ENCODE measurements at places on chromosomes 7 and 10.

GRCh38 chr7:30802812-30803211 lies 31.6 kb downstream of the MINDY4 start:
- DNase-seq = no peak

GRCh38 chr7:107169120-107170050 lies 582 bp downstream of the HBP1 start:
- peak; percentile 78 for DNase-seq

DNA sequence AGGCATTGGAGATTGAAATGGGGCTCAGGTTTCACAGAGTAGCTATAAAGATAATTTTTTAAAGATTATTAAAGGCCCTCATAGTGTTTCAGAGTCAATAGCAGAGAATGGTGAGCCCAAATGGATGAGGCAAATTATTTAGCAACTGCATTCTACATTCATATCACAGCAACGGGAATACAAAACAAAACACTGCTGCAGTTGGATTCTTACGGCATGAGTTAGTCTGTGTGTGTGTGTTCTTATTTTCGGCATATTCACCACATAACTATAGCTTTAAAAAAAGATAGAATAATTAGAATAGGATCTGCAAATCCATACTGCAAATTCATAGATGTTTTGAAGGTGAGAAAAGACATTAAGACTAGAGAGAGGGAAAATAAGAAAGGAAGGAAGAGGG lies 66.0 kb downstream of the SUGCT start:
- no peak for DNase-seq

DNA sequence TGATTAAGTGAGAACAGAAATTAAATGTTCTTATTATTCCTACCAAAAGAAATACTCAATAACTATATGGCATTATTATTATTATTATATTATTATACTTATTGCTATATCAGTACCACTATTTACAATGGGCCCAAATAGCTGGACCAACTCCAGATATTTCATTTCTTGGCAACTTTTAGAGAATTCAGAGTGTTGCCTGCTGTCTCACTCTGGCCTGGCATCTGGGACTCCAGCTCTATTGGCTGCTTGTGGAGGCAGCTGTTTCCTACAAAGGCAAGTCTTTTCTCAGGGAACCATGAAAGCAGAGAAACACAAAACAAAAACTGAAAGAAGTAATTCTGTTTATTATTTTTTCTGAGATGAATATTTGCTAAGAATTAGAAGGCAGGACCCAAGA lies 105.1 kb upstream of the SORCS1 start:
- no peak for DNase-seq

GRCh38 chr10:127313996-127314700 lies 117.8 kb upstream of the INSYN2A start:
- no peak for DNase-seq

DNA sequence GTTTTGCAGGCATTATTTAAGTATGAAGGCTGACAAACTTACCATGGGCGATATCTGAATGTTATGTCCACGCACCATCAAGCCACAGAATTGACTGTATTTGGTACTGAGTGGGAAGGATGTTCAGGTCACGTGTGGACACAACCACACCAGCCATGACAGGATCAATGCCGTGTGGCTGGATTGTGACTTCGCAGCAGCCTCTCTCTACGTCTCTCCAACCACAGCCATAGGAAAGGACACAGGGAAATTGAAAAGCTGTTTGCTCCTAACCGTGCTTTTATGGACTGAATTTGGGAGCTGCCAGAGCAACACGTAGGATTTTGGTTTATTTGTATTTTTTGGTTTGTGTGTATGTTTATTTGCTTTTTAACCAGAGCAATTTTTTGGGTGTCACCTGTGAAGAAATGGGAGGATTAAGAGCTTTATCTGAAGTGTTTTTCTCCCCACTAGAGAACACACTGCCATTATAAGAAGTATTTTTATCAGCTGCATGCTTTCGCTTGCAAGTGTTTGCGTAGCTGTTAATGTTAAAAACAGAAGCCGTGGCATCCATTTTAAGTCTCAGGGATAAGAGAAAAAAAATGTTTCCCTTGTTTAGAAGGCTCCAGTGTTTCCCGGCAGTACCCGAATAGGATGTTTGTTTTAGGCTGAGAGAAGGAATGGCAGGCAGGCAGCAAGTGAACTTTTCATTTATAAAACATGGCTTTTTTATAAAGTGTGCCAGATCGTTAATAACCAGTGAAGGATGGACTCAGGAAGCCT lies 401.1 kb upstream of the NFE2L3 start:
- no peak for DNase-seq

- DNase-seq = no peak
Measured at GRCh38 chr10:14656052-14656730, 118.5 kb downstream of the FAM107B start.

GRCh38 chr10:47401874-47402640 lies 18.0 kb upstream of the ZNF488 start:
- no peak for DNase-seq

DNA sequence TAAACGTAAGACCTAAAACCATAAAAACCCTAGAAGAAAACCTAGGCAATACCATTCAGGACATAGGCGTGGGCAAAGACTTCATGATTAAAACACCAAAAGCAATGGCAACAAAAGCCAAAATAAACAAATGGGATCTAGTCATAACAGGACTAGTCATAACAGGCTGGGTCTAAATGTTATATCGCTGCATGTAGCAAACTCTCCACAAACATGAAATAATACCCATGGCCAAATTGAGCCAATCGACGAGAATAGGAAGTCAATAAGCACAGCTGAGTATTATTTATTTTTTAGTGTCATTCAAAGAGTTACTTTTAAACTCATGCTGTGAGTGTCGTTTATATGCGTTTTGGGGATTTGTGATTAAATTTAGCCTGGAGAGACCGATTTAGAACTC lies 225.1 kb downstream of the TFEC start:
- no peak for DNase-seq

- peak; percentile 72 for DNase-seq
Measured at GRCh38 chr10:113679463-113680189, at the start of gene CASP7. Gene CASP7, plus strand, starts transcription at chr10:113679912. Its CDS starts 17,582 bp downstream, at chr10:113697494.

DNA sequence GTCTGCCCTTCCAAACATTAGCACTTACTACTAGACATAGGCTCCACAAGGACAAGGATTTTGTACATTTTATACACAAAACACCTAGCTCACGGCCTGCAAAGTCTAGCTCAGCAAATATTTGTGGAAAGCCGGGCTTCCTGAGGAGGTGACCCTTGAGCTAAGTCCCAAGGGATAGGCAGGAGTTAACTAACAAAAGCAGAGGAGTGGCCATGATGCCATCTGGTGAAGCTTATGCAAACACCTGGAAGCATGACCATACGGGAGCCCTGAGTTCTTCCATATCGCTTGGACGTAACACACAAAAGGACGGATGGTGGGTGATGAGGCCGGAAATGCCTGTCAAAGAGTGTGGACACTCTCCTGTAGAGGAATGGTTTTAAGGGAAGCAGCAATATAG lies 25.9 kb upstream of the YAE1 start:
- no peak for DNase-seq

DNA sequence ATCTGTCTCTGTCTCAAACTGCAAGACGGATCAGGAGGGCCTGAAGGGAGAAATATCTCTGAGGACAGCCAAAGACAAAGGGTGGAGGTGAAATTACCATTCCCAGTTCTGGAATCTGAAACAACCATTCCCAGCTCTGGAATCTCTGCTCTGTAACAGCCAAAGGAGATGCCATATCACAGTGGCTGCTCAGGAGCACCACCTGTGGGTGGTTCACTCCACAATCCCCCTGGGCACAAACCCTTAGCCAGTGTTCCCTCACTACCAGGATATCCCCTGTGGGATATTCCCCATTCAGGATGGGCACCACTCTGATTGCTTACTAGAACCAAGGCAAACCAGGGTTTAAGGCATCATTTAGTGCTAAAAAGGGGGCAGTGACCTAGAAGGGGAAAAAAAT lies 199.0 kb downstream of the HTR7 start:
- DNase-seq = no peak

DNA sequence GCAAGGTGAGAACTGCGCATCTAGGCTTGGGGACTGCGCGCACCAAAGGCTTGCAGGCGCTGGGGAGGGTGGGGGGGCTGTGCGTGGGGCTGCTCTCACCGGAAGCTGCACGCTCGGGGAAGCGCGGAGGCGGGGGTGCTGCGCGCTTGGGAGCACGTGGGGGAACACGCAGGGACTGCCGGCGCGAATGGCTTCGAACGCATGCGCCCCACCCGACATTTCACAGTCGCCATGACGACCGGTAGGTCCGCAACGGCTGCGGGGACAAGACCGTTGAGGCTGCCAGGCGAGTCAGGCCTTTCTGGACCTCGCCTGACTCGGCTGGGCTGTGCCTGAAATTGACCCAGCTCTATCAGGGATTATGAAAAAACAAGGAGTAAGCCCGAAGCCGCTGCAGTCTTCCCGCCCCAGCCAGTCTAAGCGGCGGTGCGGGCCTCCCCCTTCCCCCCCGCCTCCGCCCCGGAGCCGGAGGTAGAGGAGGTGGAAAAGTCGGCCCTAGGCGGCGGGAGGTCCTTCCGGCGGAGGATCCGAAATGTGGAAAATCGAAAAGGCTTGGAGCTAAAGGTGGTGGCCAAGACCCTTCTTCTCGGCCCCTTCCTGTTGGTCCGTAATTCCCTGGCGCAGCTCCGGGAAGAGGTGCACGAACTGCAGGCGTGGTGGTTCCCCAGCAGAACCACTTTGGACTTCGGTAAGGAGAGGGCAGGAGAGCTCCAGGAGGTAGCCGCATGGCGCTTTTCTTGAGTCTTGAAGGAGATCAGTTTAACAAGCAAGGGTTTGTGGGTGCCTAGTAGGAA lies 34.9 kb upstream of the STEAP1 start:
- DNase-seq = no peak

DNA sequence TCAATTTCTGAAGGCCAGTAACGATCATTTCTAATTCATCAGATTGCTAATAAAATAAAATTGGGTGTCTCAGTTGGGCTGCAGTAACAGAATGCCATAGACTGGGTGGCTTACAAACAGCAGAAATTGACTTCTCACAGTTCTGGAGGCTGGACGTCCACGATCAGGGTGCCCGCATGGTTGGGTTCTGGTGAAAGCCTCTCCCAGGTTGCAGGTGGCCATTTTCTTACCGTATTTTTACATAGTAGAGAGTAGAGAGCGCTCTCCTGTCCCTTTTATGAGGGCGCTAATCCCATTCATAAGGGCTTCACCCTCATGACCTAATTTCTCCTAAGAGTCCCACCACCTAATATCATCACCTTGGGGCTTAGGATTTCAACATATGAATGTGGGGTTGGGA lies 106.0 kb downstream of the SPAG6 start:
- no peak for DNase-seq

DNA sequence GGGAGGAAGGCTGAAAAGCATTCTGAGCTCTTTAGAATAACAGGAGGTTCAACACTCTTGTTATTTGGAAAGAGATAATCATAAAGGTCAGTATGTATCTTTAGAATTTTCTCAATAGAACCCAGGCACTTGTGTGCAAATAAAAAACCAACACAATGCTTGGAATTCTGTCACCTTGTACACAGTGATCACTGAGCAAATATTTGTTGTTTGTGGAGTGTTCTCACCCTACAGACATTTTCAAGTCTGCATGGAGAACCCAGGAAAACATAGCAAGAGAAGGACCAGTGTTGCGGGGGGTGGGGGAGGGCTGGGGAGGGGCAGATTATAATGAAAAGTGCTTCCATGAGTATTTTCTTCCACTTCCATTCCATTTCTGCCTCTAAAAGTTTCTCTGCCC lies 87.4 kb downstream of the FAM107B start:
- no peak for DNase-seq

DNA sequence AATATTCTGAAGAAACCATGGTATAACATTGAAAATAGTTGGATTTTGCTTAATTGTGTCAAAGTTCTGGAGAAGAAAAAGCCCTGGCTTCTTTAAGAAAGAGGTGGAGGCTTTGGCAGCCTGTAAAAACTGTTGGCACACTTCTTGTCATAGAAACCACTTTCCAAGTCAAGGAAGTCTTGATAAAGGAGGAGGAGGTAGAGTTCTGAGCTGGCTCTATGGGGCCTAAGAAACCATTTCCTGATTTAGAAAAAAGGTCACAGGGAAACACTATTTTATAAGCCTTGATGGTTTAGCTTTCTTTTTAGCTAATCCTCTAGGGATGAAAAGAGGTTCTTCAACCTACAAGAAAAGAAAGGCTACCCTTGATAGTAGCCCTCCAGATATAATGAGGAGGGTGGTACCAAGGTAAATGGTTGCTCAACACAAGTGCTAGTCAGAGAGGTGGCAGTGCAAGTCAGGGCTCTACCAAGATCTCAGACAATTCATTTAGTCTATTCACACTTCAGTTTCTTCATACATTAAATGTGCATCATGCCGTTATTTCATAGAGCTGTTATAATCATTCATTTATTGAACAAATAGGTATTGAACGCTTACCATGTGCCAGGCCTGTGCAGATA lies 346.9 kb downstream of the RNLS start:
- no peak for DNase-seq

GRCh38 chr7:67455508-67455907 lies 458.9 kb downstream of the TYW1 start:
- DNase-seq = no peak

- DNase-seq = no peak
Measured at GRCh38 chr7:102819151-102819550, 70.4 kb downstream of the FAM185A start.

DNA sequence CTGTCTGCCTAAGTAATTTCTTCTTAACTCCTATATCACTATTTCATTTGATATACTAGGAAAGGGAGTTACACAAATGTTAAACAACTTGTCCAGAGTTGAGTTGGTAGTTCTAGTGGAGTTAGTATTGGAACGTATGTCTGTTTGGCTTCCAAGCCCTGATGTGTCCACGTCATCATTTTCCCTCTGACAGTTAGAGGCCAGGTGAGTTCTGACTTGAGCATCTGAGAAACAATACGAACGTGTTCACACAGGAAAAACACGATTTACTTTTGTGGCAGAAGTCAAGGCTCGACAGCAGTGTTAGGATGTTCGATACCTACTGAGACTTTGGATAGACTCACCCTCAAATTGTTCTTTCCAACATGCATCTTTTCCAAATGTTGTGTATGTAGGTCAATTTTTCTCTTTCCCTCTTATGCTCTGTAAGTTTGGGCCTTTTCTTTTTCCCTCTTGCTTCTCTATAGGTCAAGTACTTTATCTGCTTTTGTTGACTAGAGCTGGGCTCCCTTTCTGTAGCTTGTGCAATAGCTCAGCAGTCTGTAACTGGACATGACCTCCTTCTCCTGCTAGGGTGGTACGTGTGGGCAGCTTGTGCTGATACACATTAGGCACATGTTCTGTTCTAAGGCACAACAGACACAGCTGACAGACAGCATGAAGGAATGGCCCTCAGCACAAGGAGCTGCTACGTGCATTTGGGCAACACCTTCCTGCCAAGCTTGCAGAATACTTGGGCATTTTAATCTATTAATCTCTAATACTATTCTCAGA lies 222.9 kb downstream of the PTEN start:
- DNase-seq = no peak

GRCh38 chr7:37201003-37201875 lies 247.4 kb downstream of the ELMO1 start:
- no peak for DNase-seq

DNA sequence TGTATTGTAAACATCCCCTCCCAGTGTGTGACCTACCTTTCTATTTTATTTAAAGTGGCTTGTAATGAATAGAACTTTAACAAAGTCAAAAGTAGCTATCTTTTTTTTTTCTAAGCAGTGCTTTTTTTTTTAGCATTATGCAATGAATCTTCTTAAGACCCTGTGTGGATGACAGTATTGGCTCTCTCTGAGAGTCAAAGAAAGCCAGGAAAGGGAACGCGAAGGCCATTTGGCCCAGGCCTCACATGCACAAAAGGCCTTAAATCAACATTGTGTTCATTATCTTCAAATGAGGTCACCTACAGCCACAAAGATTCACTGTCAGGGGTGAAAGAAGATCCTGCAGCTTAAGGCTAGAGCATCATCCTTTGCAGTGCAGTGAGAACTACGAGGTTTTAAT lies 721.5 kb downstream of the GRID1 start:
- no peak for DNase-seq

All from activated T-helper 1 cell treated with anti-CD3 and anti-CD28 coated beads, Interleukin-2, amount 50 U/mL, for 16 hours (primary cell).